ENCODE measurements at places on chromosomes 11 and 22. TPM values are rescaled to one million over a fixed set of nuclear protein-coding genes. Genes with fewer than 3 reads are reported as not detected.

DNA sequence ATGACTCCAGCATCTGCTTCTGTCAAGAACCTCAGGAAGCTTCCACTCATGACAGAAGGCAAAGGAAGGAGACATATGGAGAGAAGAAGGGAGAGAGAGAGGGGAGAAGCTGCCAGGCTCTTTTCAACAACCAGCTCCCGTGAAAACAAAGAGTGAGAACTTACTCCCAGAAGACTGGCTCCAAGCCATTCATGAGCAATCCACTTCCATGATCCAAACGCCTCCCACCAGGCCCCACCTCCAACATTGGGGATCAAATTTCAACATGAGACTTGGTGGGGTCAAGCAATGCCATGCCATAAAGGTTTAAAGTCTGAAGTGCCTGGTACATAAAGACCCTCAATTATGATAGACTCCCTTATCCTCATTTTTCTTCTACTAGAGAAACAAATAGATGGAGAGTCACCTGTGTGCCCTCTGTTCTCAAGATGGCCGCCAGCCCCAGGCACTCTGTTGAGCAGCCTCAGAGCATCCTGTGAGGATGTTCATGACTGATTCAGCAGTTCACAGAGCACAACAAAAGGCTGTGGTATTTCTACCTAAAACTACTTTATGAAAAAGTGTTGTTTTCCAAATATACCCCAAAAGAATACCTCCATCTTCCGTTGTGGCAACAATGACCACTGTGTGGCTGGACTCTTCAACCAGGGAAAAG lies 69.0 kb upstream of the CRTAM start:
- no peak for DNase-seq

DNA sequence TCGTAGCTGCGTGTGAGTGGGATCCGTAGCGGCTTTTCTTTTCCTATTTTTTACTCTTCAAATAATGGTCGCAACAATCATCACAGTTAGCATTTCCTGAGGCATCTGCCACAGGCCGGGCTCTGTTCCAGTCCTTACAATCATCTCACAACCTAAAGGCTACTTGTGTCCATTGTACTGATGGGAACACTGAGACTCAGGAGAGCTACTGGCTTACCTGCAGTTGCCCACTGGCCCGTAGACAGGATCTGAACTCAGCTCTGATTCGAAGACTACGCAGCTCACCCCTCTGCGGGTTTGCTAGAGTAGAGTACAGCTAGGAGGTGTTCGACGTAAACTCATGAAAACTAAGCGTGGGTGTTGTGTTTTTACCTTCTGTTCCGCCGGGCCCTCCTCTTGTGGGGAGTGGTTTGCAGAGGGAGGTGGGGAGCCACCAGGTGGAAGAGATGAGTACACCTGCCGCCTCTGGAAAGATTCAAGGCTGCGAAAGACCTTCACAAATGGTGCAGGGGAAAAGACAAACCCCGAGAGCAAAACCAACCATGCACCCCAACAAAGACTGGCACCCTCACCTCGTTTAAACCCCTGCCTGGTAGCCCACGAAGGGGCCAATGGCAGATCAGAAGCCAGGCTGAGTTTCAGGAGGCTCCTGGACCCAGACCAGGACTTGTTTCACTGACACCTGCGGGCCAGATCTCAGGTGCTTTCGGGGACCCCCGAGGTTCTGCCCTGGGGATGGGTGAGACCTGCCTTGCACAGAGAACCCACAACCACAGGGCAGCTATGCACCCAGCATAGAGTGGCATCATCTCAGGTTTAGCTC lies 18.3 kb upstream of the RFPL3 start:
- no peak for DNase-seq

- DNase-seq = no peak
Measured at GRCh38 chr22:40441761-40442390, 71.5 kb downstream of the SGSM3 start.

- DNase-seq = peak; percentile 53
Measured at GRCh38 chr11:64181506-64182411, 4.2 kb upstream of the STIP1 start.

- no peak for DNase-seq
Measured at GRCh38 chr11:120136356-120136755, 1.6 kb downstream of the TRIM29 start.

Gene C11orf86
- total RNA-seq = not detected

Gene MOGAT2
- not detected for total RNA-seq
